ENCODE measurements at places on chromosomes 5 and 9. TPM values are rescaled to one million over a fixed set of nuclear protein-coding genes. Genes with fewer than 3 reads are reported as not detected.

ZNG1F gene
- total RNA-seq: 8.9 TPM

TENT4A gene
- 15.7 TPM for total RNA-seq

IFNA2 gene
- not detected for total RNA-seq

INSL4 gene
- total RNA-seq: not detected

FBXO4 gene
- 15.2 TPM for total RNA-seq

Measured in temporal lobe (tissue), 4 donors.